ENCODE measurements at places on chromosomes 2 and 18.

GRCh38 chr2:162368494-162368893 lies 24.6 kb downstream of the GCA start:
- H3K27me3 ChIP-seq, result no peaks in the 10 kb centered on the region
- no peak for DNase-seq
- no peaks in the 10 kb centered on the region for H3K36me3 ChIP-seq
- H3K4me3 ChIP-seq, result no peak overlapping the region
- no peaks in the 10 kb centered on the region for H3K4me1 ChIP-seq
- H3K27ac ChIP-seq, result no peak overlapping the region

DNA sequence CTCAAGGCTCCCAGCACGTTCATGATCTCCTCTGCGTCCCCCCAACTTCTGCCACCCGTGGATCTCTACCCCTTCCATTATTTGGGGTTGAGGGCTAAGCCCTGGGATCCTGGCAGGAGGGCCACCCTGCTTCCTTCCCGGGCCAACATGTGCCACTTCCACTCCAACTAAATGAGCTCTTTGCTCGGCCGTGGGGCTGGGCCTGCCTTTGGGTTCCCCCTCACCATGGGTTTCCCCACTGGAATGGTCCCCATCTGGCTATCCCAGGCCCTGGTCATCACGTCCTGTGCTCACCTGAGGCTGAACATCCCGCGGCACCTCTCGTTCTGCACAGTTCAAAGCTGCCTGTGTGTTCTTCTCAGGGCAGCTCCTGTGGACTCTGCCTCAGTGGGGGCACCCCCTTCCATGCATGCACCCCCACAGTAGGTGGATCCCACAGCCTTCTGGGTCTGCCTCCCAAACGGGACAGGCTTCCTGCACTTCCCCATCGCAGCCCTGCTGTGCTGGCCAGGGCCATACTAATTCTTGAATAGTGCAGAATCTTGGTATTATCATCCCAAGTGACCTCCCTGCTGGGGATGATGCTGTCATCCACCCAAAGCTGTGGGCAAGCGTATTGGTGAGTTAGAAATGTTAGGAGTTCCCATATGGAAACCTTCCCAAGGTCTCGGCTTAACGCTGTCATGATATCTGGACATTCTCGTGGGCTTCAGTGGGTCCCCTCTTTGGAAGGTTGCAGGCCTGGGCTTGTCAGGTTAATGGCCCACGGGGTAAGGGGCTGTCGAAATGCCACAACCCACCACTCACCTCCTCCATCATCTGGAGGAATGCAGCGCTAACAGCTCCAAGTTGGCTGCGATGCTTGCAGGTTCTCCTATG lies 150.5 kb upstream of the TWIST2 start:
- no peak for DNase-seq
- H3K36me3 ChIP-seq, result no peaks in the 10 kb centered on the region
- H3K27me3 ChIP-seq, result no peaks in the 10 kb centered on the region
- H3K27ac ChIP-seq, result no peak overlapping the region

DNA sequence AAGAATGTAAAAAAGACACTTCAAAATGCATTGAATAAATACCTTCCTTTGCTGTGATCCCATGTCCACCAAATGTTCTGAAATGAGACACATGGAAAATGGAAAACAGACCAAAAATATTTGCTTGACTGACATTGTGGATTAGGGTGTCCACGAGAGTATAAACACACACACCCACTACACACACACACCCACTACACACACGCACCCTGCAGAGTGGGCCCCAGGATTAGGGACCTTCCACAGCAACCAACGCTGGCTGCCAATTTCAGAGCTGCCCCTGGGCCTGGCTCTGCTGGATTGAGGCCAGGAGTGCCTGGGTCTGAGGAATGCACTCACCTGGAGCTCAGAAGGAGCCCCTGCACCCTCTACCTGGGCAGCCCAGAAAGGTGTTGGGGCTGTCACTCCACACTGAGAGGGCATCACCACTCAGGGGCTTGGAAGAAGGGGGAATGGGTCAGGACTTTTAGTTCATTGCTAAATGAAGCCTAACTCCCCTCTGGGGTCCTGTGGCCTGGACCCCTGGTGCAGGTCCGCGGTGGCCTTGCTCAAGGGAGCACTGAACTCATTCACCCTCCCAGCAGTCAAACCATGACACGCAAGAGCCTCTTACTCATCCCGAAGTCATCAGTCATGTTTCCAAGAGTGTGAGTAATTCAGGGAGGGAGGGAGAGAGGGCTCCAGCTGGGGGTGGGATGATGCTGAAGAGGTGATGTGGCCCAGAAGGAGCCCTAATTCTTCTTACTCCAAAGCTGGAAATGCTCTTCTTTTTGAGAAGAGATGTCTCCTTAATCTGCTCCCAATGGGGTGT lies 50.2 kb upstream of the PLB1 start:
- H3K4me3 ChIP-seq, result no peak overlapping the region
- H3K27ac ChIP-seq, result no peak overlapping the region
- peak; percentile 77 for DNase-seq

DNA sequence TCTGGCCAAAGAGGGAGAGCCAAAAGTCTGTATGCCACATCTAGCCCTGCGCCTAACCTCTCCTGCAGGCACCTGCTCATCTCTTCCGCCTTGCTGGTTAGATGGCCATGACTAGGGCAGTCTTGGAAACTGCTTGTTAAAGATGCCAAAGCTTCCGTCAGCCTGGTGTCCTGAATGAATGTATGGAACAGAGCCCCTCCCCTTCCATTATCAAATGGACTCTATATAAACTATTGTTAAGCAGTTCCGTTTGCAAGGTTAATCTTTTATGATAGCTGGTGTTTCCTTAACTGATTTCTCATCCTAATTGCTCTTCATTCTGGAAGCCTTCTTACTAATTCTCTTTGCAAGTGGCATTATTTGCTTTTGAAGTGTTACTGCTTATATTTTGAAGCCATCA lies 87.1 kb downstream of the ATP9B start:
- no peak overlapping the region for H3K27ac ChIP-seq
- H3K27me3 ChIP-seq, result no peaks in the 10 kb centered on the region
- H3K4me1 ChIP-seq, result no peaks in the 10 kb centered on the region
- no peak for DNase-seq

- no peaks in the 10 kb centered on the region for H3K36me3 ChIP-seq
- H3K27ac ChIP-seq, result no peak overlapping the region
- DNase-seq, result peak; percentile 20
- no peak overlapping the region for H3K4me3 ChIP-seq
- H3K4me1 ChIP-seq, result peaks cover 8% of the 10 kb centered on the region
- H3K27me3 ChIP-seq, result no peaks in the 10 kb centered on the region
These were observed 6.2 kb upstream of the TMEM87B start for GRCh38 chr2:112048887-112049286.

- DNase-seq, result no peak
- H3K27ac ChIP-seq, result no peak overlapping the region
- no peaks in the 10 kb centered on the region for H3K27me3 ChIP-seq
- no peaks in the 10 kb centered on the region for H3K36me3 ChIP-seq
- H3K4me1 ChIP-seq, result no peaks in the 10 kb centered on the region
- H3K4me3 ChIP-seq, result no peak overlapping the region
These were observed 7.9 kb upstream of the CCBE1 start for GRCh38 chr18:59705145-59705544.

DNA sequence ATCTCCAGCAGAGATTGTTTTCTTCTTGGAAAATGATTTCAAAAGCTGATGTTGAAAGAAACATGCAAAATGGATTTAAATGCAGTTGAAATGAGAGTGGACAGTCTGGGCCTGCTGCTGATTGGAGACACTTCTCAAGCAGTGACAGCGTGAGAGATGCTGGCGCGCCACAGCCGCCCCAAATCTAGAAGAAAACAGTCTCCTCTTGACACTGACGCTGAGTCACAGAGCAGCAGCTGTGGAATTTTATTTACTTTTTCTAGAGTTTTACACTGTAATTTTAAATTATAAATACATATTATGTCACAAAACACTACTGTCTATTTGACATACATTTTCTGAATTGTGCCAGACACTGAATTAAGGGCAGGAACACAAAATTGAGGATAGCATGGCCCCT lies 121.8 kb upstream of the TMEM200C start:
- H3K27ac ChIP-seq, result no peak overlapping the region
- H3K36me3 ChIP-seq, result no peaks in the 10 kb centered on the region
- H3K4me1 ChIP-seq, result no peaks in the 10 kb centered on the region
- H3K27me3 ChIP-seq, result no peaks in the 10 kb centered on the region

DNA sequence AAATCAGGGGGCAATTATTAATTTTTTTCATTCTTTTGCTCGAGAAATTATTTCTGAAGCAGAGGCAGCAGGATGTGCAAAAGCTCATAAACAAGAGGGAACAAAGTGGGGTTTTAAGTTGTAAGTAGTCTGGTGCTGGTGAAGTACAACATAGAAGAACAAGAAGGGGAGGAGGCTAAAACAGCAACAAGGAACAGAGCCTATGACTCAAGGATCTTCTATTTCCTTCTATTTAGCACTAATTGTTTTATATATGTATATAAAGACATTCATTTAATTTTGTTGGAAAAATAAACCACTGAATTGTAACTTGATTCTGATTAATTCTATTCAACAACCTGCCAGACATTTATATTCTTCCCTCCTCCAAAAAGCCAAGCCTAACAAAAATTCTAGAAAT lies 35.0 kb downstream of the YES1 start:
- no peak overlapping the region for H3K4me3 ChIP-seq
- peaks cover 13% of the 10 kb centered on the region for H3K4me1 ChIP-seq
- no peaks in the 10 kb centered on the region for H3K27me3 ChIP-seq

DNA sequence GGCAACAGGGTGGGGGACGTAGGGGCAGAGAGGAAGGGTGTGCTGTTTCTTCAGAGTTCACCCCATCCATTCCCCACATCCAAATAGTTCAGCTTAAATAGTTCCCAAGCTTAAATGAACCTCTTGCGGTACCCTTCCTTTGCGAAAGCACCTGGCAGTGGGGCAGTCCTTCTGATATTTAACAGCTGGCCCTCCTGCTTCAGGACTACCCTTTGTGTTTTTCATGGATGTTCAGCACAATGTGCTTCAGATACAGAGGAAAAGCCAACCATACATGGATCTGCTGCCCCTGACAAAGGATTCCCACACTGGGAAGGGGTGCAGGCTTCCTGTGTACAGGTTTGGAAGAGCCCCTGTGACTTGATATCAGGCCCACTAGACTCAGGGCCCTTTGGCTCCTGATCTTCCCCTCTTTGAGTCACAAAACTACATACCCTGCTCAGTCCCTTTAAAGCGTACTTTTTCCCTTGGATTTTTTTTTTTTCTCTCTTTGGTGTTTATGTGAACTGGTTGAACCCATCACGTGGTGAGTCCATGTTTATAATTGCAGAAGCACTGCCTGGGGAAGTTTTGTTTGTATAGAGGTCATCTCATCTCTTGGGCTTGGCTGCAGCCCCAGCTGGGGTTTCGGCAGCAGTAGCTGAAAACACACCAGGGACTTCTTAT lies 45.3 kb upstream of the IGFBP5 start:
- peaks cover 20% of the 10 kb centered on the region for H3K4me1 ChIP-seq
- peak; percentile 78 for DNase-seq
- H3K4me3 ChIP-seq, result no peak overlapping the region
- H3K27ac ChIP-seq, result peak overlapping the region; percentile 87

GRCh38 chr18:49767111-49768050 lies 46.0 kb downstream of the ACAA2 start:
- no peak overlapping the region for H3K27ac ChIP-seq
- no peak for DNase-seq
- no peaks in the 10 kb centered on the region for H3K36me3 ChIP-seq

- H3K4me1 ChIP-seq, result no peaks in the 10 kb centered on the region
- DNase-seq, result no peak
- no peaks in the 10 kb centered on the region for H3K27me3 ChIP-seq
- H3K27ac ChIP-seq, result no peak overlapping the region
These were observed 500.4 kb downstream of the GALR1 start for GRCh38 chr18:77750006-77750405.

DNA sequence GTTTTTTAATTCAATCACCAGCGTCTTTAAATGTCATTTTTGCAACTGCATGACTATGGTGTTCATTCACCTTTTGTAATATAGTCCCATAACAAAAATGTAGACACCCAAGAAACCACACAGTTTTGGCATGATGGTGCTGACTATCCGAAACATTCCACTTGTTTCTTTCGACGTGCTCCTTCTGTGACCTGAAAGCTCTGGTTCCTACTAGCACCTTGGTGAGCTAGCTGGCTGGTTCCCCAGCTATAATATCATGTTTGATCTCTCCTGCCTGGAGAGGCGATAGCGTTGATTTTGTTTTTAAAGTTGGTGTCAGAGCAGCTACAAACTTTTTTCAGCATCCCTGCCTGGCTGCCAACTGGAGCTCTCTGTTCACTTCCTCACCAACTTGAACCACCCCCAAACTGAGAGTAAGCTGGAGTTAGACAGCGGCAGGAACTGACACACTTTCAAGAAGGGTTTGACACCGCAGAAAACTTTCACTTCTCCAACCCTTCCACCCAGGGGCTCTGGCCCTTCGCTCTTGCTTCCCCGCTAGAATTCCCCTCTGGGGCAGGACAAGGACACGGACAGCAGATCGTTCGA lies 1.1 kb downstream of the ATAD2B start:
- no peaks in the 10 kb centered on the region for H3K27me3 ChIP-seq
- H3K4me3 ChIP-seq, result peak overlapping the region; percentile 91
- peak; percentile 56 for DNase-seq
- H3K36me3 ChIP-seq, result no peaks in the 10 kb centered on the region
- H3K4me1 ChIP-seq, result peaks cover 17% of the 10 kb centered on the region

DNA sequence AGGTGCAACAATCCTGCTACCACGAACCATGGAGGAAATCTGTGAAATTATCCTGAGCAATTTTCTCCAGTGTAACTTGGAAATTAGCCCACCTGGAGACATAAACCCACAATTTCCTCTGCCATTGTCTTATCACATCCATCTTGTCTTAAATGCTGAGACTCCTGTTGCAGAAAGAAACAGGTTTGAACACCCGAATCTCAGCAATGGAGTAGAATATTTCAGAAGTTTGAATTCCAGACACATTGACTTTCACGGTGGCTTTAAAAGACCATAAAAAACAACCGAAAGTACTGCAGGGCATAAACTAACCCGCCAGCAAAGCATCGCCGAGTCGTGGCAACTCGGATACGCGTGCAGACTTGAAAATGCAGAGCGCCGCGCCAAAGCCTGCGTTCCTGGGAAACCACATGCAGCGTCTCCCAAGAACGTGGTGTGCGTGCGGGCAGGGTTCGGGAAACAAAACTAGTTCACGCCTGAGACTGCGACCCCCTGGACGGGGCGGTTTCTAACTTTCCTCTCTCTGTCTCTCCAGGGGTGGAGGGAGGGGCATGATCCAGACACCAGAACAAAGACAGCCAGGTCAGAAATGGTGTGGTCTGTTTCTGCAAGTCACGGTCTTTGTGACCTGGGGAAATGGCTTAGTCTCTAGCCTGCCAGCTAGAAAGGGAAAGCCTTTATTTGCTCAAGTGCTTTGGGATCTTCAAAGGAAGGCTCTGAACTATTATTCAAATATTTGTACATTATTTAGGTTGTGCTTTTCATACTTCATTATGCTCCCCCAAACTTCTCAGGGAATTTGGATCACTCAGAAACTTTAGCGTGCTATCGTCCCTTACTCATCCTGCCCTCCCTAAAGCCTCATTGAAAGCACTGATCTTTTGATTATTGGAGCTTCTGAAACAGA lies 26.9 kb upstream of the KCTD1 start:
- peak; percentile 61 for DNase-seq
- no peaks in the 10 kb centered on the region for H3K36me3 ChIP-seq
- no peak overlapping the region for H3K27ac ChIP-seq
- peak overlapping the region; percentile 5 for H3K4me3 ChIP-seq
- H3K4me1 ChIP-seq, result peaks cover 4% of the 10 kb centered on the region
- no peaks in the 10 kb centered on the region for H3K27me3 ChIP-seq

All from thyroid gland (tissue), 4 donors.